ENCODE measurements at places on chromosomes 3 and 15. TPM values are rescaled to one million over a fixed set of nuclear protein-coding genes. Genes with fewer than 3 reads are reported as not detected.

GRCh38 chr3:53792866-53793265, 53.4 kb downstream of the CHDH start:
- DNase-seq = no peak

- no peak for DNase-seq
These were observed 104.6 kb downstream of the PTPRG start for GRCh38 chr3:61665987-61666386.

The ZBED2 gene
- polyA plus RNA-seq = 0.20 TPM

DNA sequence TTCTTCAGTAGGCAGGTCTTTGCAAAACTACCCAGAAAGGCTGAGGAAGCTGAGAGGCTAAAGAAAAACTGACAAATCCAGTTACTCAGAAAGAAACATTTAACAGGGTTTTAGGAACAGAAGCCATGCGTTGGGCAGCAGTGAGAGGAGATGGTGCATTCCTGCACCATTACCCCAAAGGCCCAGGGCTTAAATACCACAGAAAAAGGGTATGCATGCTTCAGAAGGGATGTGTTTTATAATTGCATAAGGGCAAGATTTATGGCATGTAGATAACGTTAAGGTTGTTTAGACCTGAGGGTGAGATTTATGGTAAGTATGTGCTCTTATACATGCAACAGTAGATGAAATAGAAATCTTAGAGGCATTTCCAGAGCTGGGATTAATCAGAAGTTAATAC, 10.0 kb downstream of the C3orf52 start:
- no peak for DNase-seq

DNA sequence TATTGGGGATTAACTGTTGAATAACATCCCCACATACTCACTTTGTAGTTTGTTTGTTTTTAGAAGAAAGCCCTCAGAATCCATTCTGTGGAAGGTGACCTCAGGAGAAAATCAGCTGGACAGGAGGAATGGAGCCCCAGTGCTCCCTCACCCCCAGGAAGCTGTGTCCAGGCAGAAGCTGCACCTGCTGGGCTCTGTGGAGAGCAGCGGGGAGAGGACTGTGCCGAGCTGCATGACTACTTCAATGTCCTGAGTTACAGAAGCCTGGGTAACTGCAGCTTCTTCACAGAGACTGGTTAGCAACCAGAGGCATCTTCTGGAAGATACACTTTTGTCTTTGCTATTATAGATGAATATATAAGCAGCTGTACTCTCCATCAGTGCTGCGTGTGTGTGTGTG, 14.0 kb downstream of the TIGIT start:
- no peak for DNase-seq

The LEKR1 gene
- polyA plus RNA-seq = 3.0 TPM

The ECT2 gene
- polyA plus RNA-seq = 33.8 TPM

DNA sequence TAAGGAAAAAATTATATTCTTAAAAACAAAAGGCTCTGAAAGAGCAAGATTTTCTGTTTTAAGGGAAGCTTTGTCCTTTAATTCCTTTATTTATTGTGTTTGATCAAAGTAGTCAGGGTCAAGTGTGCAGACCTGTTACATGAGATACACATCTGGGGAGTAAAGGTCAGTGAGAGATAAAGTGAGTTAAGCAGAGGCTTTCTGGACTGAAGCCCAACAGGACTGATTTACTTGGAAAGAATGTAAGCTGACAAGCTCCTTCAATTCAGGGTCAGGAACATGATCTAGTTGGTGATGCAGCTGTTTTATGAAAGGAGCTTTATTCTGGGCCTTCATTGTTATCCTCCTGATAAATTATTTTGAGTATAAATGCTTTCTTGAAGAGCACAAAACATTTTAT, 20.7 kb upstream of the OTOL1 start:
- DNase-seq = no peak

The COPB2 gene
- polyA plus RNA-seq = 157 TPM

DNA sequence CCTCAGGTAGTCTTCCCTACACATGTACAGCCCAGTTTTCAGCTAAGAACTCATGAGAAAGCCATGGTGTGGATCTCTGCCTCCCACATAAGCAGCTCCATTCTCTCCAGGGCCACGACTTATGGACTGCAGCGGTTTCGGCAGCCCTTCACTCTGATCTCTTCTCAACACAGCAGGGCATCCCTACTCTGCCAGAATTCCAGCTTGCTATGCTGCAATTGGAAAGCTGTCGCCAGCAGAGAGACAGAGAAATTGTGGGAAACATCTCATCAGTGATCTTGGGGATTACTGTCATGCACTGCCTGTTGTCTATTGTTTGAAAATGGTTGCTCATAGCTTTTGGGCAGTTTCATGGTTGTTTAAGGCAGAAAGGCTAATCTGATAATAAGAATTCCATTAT, 11.9 kb upstream of the BLM start:
- no peak for DNase-seq

DNA sequence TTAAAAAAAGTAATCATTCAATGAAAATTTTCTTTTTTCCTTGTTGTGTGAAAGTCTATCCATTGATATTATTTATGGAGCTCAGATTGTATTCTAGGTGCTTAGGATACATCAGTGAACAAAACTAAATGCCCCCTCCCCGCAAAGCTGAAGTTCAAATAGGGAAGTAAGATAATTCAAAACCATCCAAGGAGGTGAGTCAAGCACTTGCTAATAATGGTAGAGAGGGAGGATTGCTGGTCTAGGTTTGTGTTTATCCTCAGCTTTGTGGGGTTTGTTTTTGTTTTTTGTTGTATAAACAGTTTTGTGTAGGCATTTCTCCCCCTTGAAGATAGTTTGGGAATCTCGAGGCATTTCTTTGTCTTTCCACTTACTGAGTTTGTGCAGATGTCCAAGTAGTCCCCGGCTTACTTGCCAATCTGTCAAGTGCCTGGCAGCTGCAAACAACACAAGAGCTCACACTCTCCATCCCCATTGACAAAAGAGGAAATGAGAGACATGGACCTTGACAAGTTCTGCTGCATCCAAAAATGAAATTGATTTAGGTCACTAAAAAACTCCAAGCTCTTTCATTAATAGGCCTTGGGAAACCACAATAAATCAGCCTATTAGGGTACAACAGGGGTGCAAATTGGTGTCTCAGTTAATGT, 575.8 kb upstream of the TBL1XR1 start:
- no peak for DNase-seq

The DOCK3 gene
- polyA plus RNA-seq = 2.4 TPM

- no peak for DNase-seq
These were observed 268.5 kb downstream of the PTPRG start for GRCh38 chr3:61829722-61830350.

DNA sequence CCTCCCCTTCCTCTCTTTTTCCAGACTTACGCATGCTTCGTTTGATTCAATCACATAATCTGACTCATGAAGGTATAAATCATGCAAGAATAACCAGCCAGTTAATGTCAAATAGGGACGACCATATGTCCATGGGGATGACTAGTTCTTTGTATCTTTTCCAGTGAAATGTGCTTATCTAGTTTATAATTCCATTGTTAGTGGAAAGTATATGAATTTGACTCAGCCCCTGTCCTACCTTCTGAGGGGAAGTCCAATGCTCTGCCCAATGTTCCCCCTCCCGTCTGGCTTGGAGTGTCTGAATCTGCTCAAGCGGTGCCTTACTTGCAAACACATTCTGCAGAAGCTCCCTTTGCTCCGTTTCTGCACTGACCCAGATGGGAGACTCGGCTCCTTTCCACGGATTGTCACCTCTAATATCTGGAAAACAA, 55.0 kb upstream of the EPHB3 start:
- no peak for DNase-seq

DNA sequence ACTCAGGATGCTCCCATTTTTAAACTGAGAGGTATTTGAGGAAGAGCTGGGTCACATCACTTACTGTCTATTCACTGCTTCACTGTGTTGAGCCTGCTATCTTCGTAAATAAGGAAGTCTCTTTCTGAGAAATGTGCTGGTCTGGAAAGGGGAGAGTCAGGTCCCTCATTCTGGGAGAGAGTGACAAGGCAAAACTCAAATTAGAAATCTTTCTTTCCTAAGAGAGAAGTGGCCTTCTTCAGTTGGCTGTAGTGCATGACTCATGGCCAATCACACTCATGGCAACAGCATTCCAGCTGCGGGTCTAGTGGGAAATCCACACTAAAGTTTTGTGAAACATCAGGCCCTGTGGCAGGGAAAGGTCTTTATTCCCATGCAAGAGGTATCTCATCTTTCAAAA, 11.5 kb upstream of the TIMP4 start:
- DNase-seq = no peak

GRCh38 chr3:134801204-134801958, 6.3 kb downstream of the EPHB1 start:
- no peak for DNase-seq

The VWA5B2 gene
- polyA plus RNA-seq = 1.8 TPM

Data from right lung (tissue), 10 donors.